ENCODE measurements at places on chromosomes 3 and 15. TPM values are rescaled to one million over a fixed set of nuclear protein-coding genes. Genes with fewer than 3 reads are reported as not detected.

- no peak overlapping the region for H3K4me3 ChIP-seq
- no peaks in the 10 kb centered on the region for H3K4me1 ChIP-seq
- no peaks in the 10 kb centered on the region for H3K36me3 ChIP-seq
- no peak overlapping the region for H3K27ac ChIP-seq
- no peaks in the 10 kb centered on the region for H3K27me3 ChIP-seq
Observed at GRCh38 chr3:64977308-64978100, 289.7 kb upstream of the ADAMTS9 start.

GRCh38 chr3:34131091-34131490 is 332.7 kb downstream of the PDCD6IP start:
- H3K4me1 ChIP-seq, result peaks cover 5% of the 10 kb centered on the region
- H3K27me3 ChIP-seq, result no peaks in the 10 kb centered on the region
- H3K4me3 ChIP-seq, result no peak overlapping the region

The GABRR3 gene
- total RNA-seq, result 0.55 TPM

DNA sequence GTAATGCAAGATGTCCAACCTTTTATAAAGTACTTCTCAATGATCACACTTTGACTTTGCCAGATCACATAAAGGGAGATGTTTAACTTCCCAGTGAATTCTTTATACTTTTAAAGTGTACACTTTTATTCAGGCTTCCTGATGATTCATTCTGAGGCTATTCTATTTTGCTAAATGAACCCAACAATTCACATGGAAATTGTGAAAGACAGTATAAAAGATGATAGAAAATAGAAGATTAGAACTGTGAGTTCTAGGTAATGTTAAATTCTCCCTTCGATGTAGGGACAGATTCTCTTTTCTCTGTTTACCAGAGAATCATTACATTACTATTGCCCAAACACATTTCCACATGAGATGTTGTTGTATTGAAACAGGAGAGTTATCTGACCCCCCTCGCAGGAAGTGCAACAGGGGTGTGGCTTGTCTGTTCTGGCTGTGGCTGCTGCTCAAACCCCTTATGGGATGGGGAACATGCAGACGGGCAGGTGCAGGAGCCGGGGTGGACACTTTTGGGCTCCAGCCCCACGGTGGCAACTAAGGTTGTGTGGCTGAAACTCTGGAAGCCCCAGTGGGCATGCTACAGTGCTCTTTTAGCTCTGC is 131.3 kb upstream of the LRTM1 start:
- no peak overlapping the region for H3K4me3 ChIP-seq
- H3K4me1 ChIP-seq, result no peaks in the 10 kb centered on the region
- DNase-seq, result no peak
- H3K36me3 ChIP-seq, result no peaks in the 10 kb centered on the region

- DNase-seq, result no peak
- H3K36me3 ChIP-seq, result no peaks in the 10 kb centered on the region
- no peaks in the 10 kb centered on the region for H3K27me3 ChIP-seq
- peaks cover 2% of the 10 kb centered on the region for H3K4me1 ChIP-seq
Observed at GRCh38 chr3:24520976-24521419, 26.3 kb upstream of the THRB start.

Data from testis (tissue), 5 donors.